ENCODE measurements at places on chromosomes 7 and 10.

GRCh38 chr7:471866-472639 lies 47.6 kb downstream of the PDGFA start:
- no peak for DNase-seq

DNA sequence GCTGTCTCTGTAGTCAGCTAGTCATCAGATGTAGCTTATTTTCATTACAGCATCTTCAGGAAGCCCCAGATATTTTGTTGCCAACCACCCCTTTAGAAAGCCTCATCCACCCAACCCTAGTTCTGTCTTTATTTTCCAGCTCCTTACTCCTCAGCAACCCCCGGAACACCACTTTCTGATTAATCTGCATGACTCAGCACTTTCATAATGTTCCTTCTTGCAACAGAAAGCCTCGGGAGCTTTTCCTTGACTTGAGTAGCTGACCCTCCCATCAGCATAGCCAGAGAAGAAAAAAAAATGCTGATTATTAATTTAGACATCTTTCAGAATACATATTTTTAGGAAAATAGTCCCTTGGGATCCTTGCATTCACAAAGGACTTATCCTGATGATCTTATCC lies 244.0 kb upstream of the CXCL12 start:
- DNase-seq = no peak

DNA sequence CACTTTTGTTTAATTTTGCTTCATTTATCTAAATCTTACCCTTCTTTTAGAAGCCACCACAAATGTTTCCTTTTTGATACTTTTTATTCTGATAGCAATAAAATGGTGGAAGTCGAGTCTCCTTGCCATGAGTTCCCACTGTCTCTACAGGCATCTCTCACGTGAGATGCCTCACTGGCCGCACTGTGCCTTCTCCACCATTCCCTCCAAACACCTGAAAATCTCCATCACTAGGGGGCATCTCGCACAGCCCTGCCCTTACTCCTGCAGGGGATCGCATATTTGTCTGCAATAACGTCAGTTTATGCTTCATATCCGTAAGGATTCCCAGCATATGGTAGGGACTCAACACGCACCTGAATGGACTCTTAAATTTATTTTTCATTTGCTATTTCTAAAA lies 56.3 kb upstream of the NCAPG2 start:
- DNase-seq = no peak

DNA sequence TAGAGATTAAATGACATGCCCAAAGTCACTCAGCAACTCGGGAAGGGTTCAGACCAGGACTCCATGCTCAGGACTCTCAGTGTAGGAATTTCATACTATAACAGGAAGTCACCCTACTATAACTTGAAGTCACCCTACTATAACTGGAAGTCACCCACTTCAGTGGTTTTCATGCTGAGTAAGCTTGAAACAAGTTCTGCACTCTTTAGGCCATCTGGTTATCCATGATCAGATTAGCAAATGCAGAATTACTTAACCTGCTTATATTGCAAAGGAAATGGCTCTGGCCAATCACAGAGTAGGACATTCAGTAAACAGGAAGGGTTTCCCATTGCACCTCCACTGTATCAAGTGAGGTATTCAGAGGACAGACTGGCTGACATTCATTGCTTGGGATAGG lies 1240.4 kb downstream of the GATA3 start:
- no peak for DNase-seq

DNA sequence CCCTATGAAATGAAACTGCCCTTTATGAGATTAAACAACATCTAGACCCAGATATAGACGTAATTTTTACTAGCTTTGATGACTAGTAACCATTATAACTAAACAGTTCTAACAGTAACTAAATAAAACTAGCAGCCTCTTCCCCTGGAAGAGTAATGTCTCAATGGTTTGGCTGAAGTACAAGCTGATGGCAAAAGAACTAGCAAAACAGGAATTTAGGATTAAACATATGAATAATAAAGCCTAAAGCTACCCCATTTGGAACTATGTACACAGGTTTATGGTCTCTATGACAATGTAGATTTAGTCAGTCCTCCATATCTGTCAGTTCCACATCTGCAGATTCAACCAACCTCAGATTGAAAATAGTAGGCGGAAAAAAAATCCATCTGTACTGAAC lies 6.4 kb downstream of the DPY19L1 start:
- no peak for DNase-seq

- no peak for DNase-seq
Measured at GRCh38 chr10:62115842-62116241, 152.8 kb downstream of the RTKN2 start.

DNA sequence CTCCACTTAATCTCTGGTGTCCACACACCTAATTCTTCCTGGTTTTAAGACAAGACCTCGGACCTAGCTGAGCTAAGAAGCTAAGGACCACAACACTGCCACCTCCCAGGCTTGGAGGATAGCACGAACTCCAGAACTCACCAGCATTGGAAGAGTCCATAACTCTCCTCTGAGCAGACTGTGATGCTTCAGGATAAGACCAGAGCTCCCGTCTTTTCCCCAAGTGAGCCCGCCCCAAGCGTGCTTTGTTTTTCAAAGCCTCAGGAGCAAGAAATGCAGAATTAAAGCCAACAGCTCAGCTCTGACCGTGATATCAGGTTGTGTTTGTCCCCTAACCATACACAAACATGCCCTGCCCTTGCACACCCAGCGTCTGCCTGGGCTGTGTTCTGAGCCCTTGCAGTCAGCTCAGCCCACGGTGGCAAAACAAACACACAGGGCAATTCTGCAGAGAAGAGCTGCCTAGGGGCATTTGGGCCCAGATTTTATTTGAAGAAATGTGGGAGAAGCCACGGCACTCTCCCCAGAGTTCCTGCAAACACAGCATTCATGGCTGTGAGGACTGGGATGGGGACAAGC lies 145.4 kb downstream of the WDR11 start:
- DNase-seq = no peak

GRCh38 chr7:90629297-90629918 lies 33.3 kb downstream of the CDK14 start:
- no peak for DNase-seq

GRCh38 chr10:124157271-124157681 lies 63.9 kb upstream of the CHST15 start:
- no peak for DNase-seq

DNA sequence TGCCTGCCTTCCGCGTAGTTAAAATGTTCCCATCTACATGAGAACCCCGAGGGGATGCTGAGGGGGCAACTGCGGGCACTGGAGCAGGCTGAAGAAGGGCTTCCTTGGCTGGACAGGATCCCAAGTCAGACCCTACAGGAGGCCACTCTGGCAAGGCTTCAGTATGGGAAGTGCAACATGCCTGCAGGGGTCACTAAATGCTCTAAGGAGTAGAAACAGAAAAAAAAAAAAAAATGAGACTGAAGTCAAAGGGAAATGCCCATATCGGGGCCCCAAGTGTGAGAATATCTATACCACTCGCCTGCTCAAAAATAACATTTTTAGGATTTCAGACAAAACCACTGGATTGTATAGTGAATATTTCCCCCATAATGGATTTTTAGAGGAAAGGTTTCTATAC lies 33.5 kb downstream of the FAM204A start:
- DNase-seq = no peak

- DNase-seq = no peak
Measured at GRCh38 chr7:51237446-51238133, 79.0 kb downstream of the COBL start.

DNA sequence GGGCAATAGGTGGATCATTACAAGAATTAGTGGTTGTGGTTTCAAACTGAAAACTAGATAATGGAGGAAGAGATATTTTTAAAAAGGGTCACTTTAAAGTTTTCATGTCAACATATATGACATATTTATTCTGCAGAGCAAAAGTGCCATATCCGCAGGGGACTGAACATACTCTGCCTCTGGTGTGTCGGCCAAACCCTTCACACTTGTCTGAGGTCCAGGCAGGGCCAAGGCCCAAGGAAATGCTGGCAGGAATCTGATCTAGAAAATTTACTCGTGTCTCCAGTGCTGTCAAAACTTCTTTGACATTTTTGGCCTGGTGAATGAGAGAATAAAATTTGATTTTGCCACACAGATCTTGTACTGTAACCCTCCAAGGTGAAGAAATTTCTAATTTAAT lies 562.3 kb downstream of the CCSER2 start:
- no peak for DNase-seq

GRCh38 chr7:153383781-153384180 lies 624.2 kb downstream of the ACTR3B start:
- no peak for DNase-seq
